ENCODE measurements at places on chromosomes 6 and 20.

DNA sequence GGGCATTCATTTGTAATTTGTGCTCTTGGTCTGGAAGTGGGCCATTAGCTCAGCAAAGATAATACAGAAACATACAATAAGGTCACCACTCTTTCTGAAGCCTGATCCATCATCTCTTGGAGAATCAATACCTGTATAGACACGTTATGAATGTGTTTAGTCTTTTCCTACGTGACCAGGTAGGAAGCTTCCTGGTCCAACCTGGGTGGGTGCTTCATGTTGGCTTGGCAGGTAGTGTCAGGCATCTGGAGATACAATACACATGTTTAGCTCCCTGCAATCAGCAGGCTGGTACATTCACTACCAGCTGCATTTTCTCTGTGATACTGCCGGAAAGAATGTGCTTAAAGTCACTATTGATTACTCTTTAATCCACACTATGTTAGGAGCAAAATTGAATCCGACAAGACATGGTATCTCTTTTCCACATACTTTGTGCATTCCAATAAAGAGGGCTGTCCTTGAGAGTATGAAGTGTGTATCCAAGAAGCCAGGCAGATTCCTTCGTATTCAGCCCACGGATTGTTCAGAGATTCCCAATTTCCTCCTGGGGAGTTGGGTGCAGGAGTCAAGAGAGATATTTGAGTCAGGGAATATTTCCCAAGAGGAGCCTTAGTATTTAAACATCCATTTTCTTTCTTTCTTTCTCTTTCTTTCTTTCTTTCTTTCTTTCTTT, 49.9 kb upstream of the RANBP9 start:
- DNase-seq = no peak

- no peak for DNase-seq
Measured at GRCh38 chr6:148851683-148852556, 105.1 kb downstream of the UST start.

- no peak for DNase-seq
Measured at GRCh38 chr6:46175976-46176375, 5.2 kb upstream of the ENPP5 start.

DNA sequence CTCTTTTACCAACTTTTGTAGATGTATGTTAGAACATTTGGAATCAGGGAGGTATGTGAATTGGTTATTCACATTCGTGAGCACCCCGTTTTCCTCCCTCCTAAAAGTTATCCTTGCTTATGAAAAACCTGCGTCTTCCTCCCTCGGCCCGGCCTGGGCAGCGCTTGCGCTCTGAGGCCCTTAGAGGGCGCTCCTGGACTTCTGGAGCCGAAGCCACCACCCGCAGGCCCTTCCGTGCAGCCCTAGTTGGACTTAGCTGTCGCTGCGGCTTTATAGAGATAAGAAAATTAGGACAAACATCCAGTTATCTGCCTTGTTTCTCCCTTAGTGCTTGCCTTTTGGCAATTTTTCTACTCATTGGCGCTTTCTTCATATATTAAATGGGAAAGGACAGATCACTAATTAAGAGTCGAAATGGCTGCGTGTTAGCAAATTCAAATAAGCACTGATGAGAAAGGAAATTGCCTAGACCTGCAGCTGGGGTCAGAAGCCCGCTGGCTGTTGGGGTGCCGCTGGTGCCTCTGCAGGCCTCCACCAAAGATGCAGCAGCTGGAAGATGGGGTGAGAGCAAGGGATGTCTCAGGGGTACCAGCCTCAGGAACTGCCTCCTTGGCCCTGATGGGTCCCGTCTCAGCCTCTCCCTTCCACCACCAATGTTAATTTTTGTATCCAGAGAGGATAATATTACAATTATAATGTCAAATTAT, 5.2 kb downstream of the FNDC1 start:
- peak; percentile 81 for DNase-seq

- peak; percentile 72 for DNase-seq
Measured at GRCh38 chr20:8305449-8305978, 173.4 kb downstream of the PLCB1 start.

DNA sequence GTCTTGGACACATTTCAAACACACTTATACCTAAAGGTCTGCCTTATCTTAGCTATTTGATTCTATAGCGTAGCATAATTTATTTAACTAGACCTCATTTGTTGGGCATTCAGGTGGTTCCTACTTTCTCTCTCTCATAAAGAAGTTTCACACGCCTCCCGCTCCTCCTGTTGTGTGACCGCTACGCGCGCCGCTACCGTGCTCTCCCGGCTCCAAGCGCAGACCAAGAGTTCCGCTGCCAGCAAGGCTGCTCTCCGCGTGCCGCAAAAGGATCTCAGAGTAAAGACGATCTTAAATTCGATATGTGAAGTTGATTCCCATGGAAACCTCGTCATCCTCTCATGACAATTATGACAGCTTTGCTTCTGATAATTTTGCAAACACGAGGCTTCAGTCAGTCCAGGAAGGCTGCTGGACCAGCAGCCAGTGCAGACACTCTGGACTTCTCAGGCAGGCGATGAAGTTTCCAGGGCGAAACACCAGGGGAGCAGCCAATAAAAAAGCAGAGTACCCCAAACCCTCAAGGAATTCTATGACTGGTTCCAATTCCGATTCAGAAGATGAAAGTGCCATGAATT, 20.4 kb downstream of the PRSS16 start:
- no peak for DNase-seq

DNA sequence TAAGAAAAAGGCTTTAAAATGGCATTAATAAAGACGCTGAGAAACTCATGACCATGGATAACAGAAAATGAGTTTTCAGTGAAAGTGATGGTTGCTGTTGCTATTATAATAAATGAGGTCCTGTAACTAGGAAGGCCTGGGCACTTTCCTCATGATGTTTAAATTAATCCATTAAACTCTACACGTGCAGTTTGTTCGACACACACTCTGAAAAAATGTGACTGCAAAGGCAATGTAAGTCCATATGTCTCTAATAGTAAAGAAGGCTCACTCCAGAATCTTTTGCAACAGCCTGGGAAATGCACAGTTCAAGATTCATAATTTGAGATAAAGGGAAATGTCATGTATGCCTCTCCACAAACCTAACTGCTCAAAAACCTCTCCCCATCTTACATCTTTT, 153.4 kb downstream of the COL12A1 start:
- no peak for DNase-seq

DNA sequence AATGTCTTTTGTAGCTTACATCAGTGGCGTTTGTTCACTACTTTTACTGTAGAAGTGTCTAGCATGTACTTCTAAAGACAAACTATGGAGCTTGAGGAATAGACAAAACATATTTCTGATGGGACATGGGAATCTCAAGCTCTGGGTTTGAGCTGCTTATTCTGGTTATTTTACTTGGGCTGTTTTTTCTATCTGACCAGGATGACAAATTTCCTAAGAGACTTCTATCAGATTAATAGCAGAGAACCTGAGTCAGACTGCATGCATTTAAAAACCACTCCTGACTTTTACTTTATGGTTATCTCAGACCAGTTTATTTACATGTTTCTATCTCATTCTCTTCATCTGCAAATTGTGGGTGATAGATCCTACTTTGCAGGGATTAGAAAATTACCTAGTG, 1282.3 kb upstream of the GJE1 start:
- DNase-seq = no peak

GRCh38 chr6:24930431-24930871, 5.3 kb downstream of the RIPOR2 start:
- no peak for DNase-seq

DNA sequence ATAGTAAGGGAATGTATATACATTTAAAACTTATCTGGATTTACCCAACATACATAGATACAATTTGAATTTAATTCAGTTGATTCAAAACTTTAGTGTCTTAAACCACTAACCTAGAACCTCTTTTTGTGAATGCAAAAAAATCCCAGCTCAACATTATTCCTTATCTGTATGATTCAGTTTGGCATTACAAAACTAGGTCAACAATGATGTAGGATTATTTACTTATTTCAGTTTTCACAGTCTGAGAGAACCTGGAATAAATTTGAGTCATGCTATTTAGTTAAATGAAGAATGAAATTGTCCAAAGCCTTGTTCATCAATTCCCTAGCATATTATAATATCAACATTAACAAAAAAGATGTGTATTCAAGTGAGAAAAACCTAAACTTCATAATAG, 7.4 kb upstream of the PLCB1 start:
- DNase-seq = no peak

DNA sequence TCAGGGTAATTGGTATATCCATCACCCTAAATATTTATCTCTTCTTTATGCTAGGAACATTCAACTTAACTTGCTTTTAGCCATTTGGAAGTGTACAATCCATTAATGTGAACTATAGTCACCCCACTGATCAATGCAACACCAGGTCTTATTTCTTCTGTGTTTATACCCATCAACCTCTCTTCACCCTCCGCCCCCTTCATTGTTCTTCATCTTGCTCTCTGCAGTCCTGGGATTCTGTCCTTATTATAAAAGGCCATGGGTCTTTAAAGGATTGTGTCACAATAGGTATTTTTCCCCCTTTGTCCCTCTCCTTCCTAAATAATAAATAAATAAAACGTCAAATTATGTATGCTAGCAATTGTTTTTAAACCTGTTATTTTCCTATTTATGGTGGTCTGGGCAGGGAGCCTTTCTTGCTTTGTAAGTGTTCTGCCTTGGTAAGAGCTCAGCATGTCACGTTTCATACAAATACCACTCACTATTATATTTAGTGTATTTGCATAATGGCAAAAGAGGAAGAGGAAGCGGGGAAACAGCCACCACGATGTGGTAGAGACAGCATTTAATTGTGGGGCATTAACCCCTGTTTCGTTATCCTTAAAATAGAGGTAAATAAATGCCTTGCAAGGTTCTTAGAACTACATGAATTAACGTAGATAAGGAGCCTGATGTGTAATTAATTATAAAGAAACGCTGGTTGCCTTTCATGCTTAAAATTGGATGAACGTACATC, 1.9 kb downstream of the ABRACL start:
- peak; percentile 19 for DNase-seq

DNA sequence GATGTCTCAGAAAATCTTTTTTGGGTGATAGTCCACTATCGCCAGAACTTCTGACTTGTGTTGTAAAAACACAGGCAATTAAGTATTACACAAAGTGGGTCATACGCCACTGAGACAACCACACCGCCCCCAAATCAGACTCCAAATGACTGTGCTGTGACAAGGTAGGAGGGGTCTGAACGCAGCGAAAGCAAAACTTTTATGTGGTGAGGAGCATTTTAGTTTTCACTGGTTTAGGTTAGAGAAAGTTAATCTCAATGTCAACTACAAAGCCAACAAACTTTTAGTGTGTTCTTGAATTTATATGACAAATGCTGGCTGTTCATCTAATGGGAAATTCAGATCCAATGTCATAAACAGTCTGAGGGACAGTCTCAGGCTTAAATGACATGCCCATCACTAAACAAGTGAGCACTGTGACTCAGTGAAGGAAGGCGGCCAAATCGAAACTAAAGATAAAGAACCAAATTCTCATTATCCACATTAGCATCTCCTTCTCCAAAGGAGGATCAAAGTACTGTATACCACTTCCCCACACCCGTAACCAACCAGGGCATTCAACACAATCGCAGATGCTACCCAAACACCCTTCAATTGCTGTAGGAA, 186.7 kb downstream of the GJA10 start:
- peak; percentile 77 for DNase-seq

DNA sequence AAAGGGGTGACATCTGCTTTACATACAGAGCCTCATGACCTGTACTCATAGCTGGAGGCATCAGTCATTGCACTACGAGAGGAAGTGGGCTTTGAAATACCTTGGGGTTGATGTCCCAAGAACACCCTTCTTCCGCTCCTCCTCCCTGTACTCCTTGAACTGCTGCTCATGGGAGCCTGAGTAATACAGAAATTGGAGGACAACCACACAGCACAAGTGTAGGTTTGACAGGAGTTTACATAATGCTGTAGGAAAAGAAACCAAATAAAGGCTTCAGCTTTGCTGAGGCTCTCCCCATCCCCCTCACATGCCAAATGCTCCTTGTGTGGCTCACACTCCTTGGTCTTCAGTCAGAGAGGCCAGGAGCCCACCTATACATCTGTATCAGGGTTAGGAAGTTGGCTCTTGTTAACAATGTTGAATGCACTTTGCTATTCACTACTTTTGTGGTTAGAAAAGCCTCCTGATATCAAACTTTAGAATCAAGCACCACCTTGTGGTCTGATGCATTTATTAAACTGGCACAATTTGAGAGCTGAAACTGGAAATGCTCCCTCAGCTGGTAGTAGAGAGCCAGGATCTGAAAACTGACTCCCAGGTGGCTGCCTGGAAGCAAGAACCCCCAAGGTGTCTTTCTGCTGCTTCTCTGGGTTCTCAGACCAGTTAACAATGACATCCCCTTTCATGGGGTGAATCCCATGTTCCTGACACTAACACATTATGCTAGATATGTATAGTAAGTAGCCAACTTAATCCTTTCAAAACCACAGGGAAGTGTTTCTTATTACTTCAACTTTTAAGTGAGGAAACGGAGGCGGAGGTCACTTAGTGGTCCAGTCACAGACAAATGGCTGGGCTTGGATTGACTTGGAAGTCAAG, 56.2 kb upstream of the EDN1 start:
- DNase-seq = peak; percentile 22

- no peak for DNase-seq
Measured at GRCh38 chr6:154478021-154478700, 32.3 kb downstream of the CNKSR3 start.

- no peak for DNase-seq
Measured at GRCh38 chr20:8021541-8022269, 2.1 kb upstream of the TMX4 start.

DNA sequence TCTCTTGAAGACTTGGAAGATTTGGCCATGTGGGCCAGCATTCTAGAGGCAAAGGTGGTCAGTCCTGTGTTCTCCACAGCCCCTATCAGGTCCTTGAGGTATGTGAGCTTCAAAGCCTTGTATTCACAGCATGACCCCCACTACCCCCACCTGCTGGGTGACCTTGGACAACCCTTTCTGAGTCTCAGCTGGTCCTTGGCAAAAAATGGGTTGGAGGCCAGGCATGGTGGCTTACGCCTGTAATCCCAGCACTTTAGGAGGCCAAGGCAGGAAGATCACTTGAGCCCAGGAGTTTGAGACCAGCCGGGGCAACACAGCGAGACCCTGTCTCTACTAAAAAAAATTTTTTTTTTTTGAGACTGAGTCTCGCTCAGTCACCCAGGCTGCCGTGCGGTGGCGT, 42.6 kb downstream of the UBE2V1 start:
- DNase-seq = no peak

- DNase-seq = peak; percentile 31
Measured at GRCh38 chr6:5950361-5950785, 56.4 kb downstream of the NRN1 start.

DNA sequence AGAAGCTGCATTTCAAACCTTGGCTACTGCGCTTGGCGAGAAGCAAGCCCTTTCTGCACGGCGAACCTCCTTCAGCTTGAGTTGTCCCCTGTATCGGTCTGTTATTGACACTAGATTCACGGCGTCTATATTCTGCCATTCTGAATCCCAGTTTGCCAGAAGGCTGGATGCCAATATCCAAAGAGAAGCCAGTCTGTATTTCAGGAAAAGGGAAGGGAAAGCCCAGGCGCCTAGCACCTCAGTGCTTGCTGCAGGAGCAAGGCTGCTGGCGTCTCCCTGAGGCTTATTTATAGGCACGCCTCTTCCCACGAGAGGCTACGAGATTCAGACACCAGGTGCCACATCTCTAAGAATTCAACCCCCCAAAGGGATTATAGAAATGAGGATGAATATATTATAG, 89.6 kb upstream of the CDH4 start:
- no peak for DNase-seq

GRCh38 chr6:26411751-26412150, 9.7 kb downstream of the BTN3A1 start:
- no peak for DNase-seq

GRCh38 chr6:149463781-149464180, 21.0 kb downstream of the ZC3H12D start:
- no peak for DNase-seq
